ENCODE measurements at places on chromosomes 6 and 20. TPM values are rescaled to one million over a fixed set of nuclear protein-coding genes. Genes with fewer than 3 reads are reported as not detected.

- no peak overlapping the region for H3K4me3 ChIP-seq
- H3K27ac ChIP-seq: no peak overlapping the region
- no peaks in the 10 kb centered on the region for H3K36me3 ChIP-seq
- H3K27me3 ChIP-seq: peaks cover 40% of the 10 kb centered on the region
- H3K4me1 ChIP-seq: no peaks in the 10 kb centered on the region
These were observed 159.8 kb upstream of the CDH4 start for GRCh38 chr20:61092251-61092650.

- H3K4me3 ChIP-seq: no peak overlapping the region
- no peaks in the 10 kb centered on the region for H3K36me3 ChIP-seq
- no peaks in the 10 kb centered on the region for H3K27me3 ChIP-seq
- H3K27ac ChIP-seq: no peak overlapping the region
- DNase-seq: no peak
These were observed 627.3 kb downstream of the UTRN start for GRCh38 chr6:144912474-144912873.

DNA sequence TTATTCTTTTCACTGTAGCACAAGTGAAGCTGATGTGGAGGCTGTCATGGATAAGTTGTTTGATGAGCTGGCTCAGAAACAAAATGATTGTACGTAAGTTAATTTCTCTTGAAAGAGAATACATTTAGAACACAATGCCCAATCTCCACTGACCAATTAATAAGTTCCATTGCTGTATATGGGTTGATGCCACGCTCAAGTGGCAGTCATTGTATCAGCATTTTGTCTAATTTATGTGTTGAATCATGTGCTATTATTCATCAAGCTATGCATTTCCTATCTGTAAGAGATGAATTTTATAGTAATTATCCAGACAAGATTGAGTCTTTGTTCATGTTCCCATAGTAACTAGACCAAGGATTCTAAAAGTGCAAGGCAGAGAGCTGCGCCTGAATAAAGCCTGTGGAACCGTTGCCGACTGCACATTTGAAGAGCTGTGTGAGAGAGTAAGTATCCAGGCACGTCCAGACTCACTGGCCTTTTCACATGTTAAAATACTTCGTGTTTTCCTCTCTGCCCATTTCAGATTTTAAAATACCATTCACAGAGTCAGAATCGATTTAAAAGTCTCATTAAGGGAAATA is 83.8 kb upstream of the FOXO3 start:
- peaks cover 5% of the 10 kb centered on the region for H3K36me3 ChIP-seq
- no peak overlapping the region for H3K27ac ChIP-seq
- no peak overlapping the region for H3K4me3 ChIP-seq
- H3K27me3 ChIP-seq: no peaks in the 10 kb centered on the region
- DNase-seq: no peak

GRCh38 chr6:99099243-99099642 is 151.5 kb upstream of the FBXL4 start:
- no peaks in the 10 kb centered on the region for H3K36me3 ChIP-seq
- no peak for DNase-seq
- no peak overlapping the region for H3K4me3 ChIP-seq
- peaks cover 19% of the 10 kb centered on the region for H3K27me3 ChIP-seq
- H3K27ac ChIP-seq: no peak overlapping the region
- H3K4me1 ChIP-seq: peaks cover 2% of the 10 kb centered on the region

- no peak overlapping the region for H3K4me3 ChIP-seq
- H3K4me1 ChIP-seq: peaks cover 36% of the 10 kb centered on the region
- no peak for DNase-seq
- H3K27ac ChIP-seq: no peak overlapping the region
These were observed 5.6 kb upstream of the METTL24 start for GRCh38 chr6:110363748-110364147.

DNA sequence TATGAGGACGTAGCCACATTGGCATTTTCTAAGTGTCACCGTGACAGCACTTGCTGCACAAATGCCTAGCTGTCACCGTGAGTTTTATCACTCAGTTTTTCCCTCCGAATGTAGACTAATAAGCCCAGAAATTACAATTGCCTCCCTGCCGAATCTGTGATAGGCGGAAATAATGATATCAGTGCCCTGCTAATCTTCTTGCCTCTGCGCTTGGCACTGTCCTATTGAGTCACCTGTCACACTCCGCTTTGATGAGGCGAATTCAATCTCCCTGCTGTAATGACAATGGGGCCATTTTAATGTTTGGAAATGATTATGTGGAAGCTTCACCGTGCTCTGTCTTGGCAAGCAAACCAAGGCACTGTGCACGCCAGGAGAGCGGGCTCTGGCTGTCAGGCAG is 112.8 kb downstream of the LINC00237 start:
- peaks cover 2% of the 10 kb centered on the region for H3K4me1 ChIP-seq
- H3K27me3 ChIP-seq: peaks cover 73% of the 10 kb centered on the region
- no peaks in the 10 kb centered on the region for H3K36me3 ChIP-seq
- H3K27ac ChIP-seq: no peak overlapping the region

GRCh38 chr6:38068854-38069590 is 249.5 kb downstream of the ZFAND3 start:
- no peak for DNase-seq
- no peaks in the 10 kb centered on the region for H3K27me3 ChIP-seq
- H3K27ac ChIP-seq: no peak overlapping the region
- H3K4me1 ChIP-seq: peaks cover 7% of the 10 kb centered on the region
- no peak overlapping the region for H3K4me3 ChIP-seq

DNA sequence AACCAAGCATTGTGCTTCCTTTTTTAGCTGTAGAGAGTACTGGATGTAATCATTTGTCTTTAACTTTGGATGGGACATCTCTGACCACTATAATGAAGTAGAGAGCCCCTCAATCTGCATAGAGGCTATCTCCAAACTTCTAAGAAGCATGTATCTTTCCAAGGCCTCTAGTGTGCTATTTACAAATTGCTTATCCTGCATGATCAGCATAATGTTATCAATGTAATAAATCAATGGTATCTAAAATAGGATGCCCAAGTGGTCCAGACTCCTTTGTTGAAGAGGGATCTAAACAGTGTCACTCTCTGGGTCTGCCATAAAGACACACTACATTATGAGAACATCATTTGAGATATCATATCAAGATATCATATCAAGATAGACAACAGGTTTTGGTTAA is 6.7 kb downstream of the TAAR9 start:
- no peaks in the 10 kb centered on the region for H3K4me1 ChIP-seq
- no peak overlapping the region for H3K4me3 ChIP-seq
- no peak overlapping the region for H3K27ac ChIP-seq
- H3K36me3 ChIP-seq: no peaks in the 10 kb centered on the region

DNA sequence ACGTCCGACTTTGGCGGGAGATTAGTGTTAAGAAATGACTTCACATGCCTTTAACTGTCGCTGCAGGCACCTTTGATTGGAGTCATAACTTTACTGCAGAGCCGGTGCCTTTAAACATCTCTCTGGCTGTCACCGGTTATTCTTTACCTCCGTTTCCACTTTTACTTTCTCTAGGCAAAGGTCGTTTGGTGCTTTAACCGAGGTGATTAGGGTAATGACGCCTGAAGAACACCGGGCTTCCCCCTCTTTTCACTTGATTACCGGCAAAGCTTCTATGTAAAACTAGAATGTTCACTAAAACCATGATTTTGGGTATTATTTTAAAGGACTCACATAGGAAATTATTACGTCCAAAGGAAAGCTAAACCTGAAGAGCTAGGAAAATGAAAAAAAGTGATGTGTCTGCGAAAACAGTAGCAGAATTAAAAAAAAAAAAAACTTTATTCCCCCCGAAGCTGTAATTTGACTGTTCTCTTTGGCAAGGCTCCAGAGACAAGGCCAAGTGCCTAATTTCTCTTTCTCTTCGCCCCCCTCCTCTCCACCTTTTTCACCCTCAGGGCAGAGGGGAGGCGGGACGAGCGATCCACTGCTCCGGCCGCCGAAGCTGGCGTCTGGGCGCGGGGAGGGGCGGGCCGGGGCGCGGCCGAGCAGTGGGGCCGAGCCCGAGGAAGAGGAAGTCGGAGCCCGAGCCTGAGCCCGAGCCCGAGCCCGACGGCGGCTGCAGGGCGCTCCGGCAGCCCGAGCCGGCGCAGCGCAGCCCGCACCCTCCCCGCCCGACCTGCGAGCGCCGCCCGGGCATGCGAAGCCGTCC is at the start of gene PLEKHG1:
Gene PLEKHG1, plus strand, starts transcription at position 687 of the 811 bp plus-strand sequence. CDS start 133,797 bp downstream, outside the sequence.
- H3K27ac ChIP-seq: peak within 1 kb of the TSS; percentile 98
- DNase-seq: peak; percentile 57
- peaks cover 21% of the 10 kb centered on the region for H3K27me3 ChIP-seq
- peak within 1 kb of the TSS; percentile 97 for H3K4me3 ChIP-seq
- peaks cover 1% of the 10 kb centered on the region for H3K36me3 ChIP-seq

DNA sequence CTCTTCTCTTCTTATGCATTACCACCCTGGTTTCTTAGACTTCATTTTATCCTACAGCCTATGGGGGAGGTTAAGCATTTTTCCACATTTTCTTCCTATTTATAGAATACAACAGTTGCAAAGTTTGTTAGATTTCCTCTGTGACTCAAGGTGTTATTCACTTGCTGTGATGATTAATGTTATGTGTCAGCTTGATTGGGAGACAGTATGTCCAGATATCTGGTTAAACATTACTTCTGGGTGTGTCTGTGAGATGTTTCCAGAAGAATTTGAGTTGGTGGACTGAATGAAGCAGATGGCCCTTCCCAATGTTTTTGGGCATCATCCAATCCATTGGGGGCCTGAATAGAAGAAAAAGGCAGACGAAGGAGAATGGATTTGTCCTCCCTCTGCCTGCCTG is 131.3 kb downstream of the C6orf118 start:
- DNase-seq: no peak
- peaks cover 2% of the 10 kb centered on the region for H3K4me1 ChIP-seq
- no peaks in the 10 kb centered on the region for H3K27me3 ChIP-seq

GRCh38 chr6:27139756-27140579 is 107.5 kb upstream of the PRSS16 start:
- H3K27me3 ChIP-seq: no peaks in the 10 kb centered on the region
- DNase-seq: no peak
- H3K4me1 ChIP-seq: peaks cover 31% of the 10 kb centered on the region

GRCh38 chr6:129314575-129314974 is 395.4 kb downstream of the ARHGAP18 start:
- H3K4me1 ChIP-seq: peaks cover 1% of the 10 kb centered on the region
- no peak overlapping the region for H3K4me3 ChIP-seq
- no peak overlapping the region for H3K27ac ChIP-seq
- no peaks in the 10 kb centered on the region for H3K27me3 ChIP-seq

GRCh38 chr6:106145741-106146227 is 59.6 kb downstream of the PRDM1 start:
- no peak overlapping the region for H3K27ac ChIP-seq
- no peak for DNase-seq
- H3K4me3 ChIP-seq: no peak overlapping the region
- peaks cover 9% of the 10 kb centered on the region for H3K4me1 ChIP-seq
- no peaks in the 10 kb centered on the region for H3K36me3 ChIP-seq

DNA sequence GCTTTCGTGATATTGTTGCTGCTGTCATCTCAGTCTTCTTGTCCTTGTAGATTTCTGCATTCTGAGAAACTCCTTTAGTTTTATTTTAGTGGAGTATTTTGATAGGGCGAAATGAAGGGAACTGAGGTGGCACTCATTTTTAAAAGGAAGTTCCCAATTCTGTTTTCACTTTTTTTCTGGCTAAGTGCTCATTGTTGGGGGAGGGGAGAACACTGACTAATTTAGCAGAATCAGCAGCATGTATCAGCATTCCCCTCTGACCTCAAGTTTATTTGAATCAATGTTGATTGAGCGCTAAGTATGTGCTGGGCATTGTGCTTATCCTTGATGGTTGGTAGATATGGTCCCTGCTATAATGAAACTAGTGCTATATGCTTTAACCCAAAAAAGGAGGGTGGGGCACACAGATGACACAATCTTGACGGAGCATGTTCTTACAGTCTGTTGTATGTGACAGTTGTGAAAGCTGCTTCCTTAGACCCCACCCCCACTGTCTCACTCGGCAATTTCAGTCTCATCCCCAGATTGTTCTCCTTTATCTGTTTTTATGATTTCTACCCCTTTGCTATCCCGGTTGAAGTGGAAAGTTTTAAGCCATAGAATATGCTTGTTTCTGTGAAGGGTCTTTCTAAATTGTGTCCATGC is 262.4 kb downstream of the SOX4 start:
- peaks cover 29% of the 10 kb centered on the region for H3K36me3 ChIP-seq
- peak overlapping the region; percentile 15 for H3K27ac ChIP-seq
- H3K27me3 ChIP-seq: no peaks in the 10 kb centered on the region
- no peak overlapping the region for H3K4me3 ChIP-seq
- peaks cover 12% of the 10 kb centered on the region for H3K4me1 ChIP-seq
- DNase-seq: no peak

- DNase-seq: no peak
- peaks cover 8% of the 10 kb centered on the region for H3K27me3 ChIP-seq
These were observed 14.8 kb upstream of the HLA-DRB1 start for GRCh38 chr6:32604434-32604877.

GRCh38 chr20:43984587-43984986 is 69.9 kb downstream of the TOX2 start:
- DNase-seq: no peak
- H3K4me3 ChIP-seq: no peak overlapping the region
- no peaks in the 10 kb centered on the region for H3K36me3 ChIP-seq
- H3K4me1 ChIP-seq: no peaks in the 10 kb centered on the region
- H3K27me3 ChIP-seq: no peaks in the 10 kb centered on the region

- H3K4me1 ChIP-seq: peaks cover 8% of the 10 kb centered on the region
- H3K27ac ChIP-seq: no peak overlapping the region
- peaks cover 24% of the 10 kb centered on the region for H3K27me3 ChIP-seq
- H3K36me3 ChIP-seq: no peaks in the 10 kb centered on the region
- H3K4me3 ChIP-seq: no peak overlapping the region
These were observed 68.6 kb downstream of the GFOD1 start for GRCh38 chr6:13418844-13419243.

GRCh38 chr20:46343348-46343974 is 35.2 kb upstream of the CDH22 start:
- DNase-seq: no peak
- peaks cover 47% of the 10 kb centered on the region for H3K27me3 ChIP-seq
- peaks cover 1% of the 10 kb centered on the region for H3K4me1 ChIP-seq
- no peak overlapping the region for H3K4me3 ChIP-seq
- peaks cover 3% of the 10 kb centered on the region for H3K36me3 ChIP-seq

GRCh38 chr6:137829641-137830083 is 37.4 kb upstream of the TNFAIP3 start:
- H3K4me3 ChIP-seq: no peak overlapping the region
- H3K4me1 ChIP-seq: no peaks in the 10 kb centered on the region
- H3K27me3 ChIP-seq: no peaks in the 10 kb centered on the region
- H3K36me3 ChIP-seq: no peaks in the 10 kb centered on the region
- no peak overlapping the region for H3K27ac ChIP-seq

- no peaks in the 10 kb centered on the region for H3K36me3 ChIP-seq
- no peak for DNase-seq
- peak overlapping the region; percentile 92 for H3K27ac ChIP-seq
- peaks cover 21% of the 10 kb centered on the region for H3K27me3 ChIP-seq
These were observed 319.7 kb upstream of the TCF21 start for GRCh38 chr6:133568970-133569889.

- H3K27ac ChIP-seq: peak overlapping the region; percentile 90
- H3K27me3 ChIP-seq: no peaks in the 10 kb centered on the region
- no peak for DNase-seq
- H3K4me3 ChIP-seq: peak overlapping the region; percentile 16
- peaks cover 73% of the 10 kb centered on the region for H3K4me1 ChIP-seq
These were observed 45.2 kb upstream of the NT5E start for GRCh38 chr6:85404564-85405174.

GRCh38 chr6:136962661-136963060 is 40.6 kb downstream of the SLC35D3 start:
- peaks cover 24% of the 10 kb centered on the region for H3K4me1 ChIP-seq
- no peak for DNase-seq
- H3K27ac ChIP-seq: no peak overlapping the region
- no peak overlapping the region for H3K4me3 ChIP-seq
- no peaks in the 10 kb centered on the region for H3K36me3 ChIP-seq

Gene TSBP1
- not detected for total RNA-seq

Gene HLA-DOB
- total RNA-seq: not detected

Gene ID4
- 47.9 TPM for total RNA-seq

Gene MCHR2
- total RNA-seq: not detected

Gene OR2J3
- not detected for total RNA-seq

Gene ZBTB12
- total RNA-seq: 47.1 TPM

Gene EPHA7
- total RNA-seq: 32.2 TPM

Gene SPATA25
- 4.2 TPM for total RNA-seq

Gene RNGTT
- total RNA-seq: 16.5 TPM

Gene TREM2
- total RNA-seq: not detected

Gene MOG
- total RNA-seq: not detected

Data from progenitor cell of endocrine pancreas (in vitro differentiated cells).